ENCODE measurements at places on chromosomes 4 and X.

DNA sequence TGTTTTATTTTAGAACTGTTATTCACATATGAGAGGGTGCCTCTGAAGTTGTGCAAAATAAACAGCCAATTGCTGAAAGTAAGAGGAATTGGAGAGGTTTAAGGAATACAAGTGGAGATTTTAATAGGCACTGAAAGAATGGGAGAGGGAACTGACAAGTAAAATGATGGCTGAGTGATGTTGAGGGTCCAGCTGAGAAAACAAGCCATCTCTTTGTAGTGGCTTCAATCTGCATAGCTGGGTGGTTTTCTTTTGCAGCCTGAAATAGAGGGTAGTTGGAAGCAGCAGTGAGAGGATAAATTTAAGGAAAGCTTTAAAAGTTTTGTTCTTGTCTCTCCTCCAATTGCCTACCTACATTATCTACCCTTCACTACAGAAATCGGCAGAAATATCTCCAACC lies 106.7 kb upstream of the DGKK start:
- no peak for DNase-seq

GRCh38 chr4:153119626-153120025 lies 84.6 kb upstream of the TRIM2 start:
- DNase-seq = no peak

DNA sequence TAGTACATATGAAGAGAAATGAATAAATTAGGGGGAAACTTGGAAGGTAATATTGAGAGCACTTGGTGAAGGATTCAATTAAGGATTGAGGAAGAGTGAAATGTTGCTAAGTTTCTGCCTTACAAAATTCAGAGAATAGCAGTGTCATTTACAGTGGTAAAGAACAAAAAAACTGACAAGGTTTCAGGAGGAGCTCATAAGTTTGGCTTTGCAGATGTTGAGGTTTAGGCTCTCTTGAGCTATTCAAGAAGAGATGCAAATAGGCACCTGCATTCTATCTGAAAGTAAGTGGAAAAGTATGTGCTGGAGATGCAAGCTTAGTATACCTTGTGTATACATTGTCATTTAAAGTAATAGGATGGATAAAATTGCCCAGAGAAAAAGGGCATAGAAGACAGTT lies 22.3 kb upstream of the EMCN start:
- DNase-seq = no peak

- DNase-seq = no peak
These were observed 163.6 kb downstream of the ZNF674 start for GRCh38 chrX:46381630-46382029.

DNA sequence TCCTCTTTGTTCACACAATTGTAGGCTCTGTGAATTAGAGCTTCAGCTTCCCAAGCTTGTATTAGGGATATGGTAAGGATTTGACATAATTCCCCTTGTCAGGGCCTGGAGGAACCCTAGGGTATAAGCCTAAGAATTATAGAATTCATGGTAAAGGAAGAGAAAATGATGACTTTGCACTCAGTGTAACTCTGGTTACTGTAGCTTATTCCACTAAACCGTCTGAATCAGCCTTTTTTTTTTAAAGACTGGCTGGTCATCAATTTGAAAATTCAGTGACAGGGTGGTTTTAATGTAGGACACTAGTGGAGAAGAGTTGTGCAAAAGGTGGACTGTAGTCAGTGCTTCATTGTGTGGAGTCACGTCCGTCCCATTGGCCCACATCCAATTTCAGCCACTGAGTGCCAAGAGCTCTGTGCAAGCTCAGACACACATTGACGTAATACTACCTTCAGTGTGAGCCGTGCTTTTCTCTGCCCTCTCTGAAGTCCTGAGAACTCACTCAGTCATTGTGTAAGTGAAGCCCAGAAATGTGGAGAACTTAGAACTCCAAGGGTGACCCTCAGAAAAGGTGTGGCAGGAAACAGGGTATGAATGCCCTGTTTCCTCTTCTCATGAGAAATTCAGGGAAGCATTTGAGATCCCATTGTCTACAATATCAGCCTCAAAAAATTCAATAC lies 449.8 kb downstream of the C4orf33 start:
- DNase-seq = no peak

DNA sequence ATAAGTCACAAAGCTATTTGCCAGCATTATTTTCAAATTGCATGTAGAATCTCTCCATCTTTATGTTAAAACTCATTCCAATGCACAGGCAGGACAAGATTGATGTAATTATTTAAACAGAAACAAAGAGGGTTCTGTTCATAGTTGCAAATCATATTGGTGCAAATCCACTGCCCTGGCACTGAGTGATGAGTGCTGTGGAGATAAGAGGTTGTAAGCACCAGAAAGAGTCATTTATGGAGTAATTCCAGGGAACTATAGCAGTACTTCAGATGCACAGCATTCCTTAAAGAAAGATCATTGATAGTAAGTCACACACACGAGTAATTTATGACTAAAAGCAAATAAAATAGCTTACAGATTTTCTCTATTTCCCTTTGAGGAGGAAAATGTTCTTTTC lies 337.7 kb upstream of the CTSO start:
- DNase-seq = no peak
